ENCODE measurements at places on chromosomes 12 and 14.

GRCh38 chr12:55226523-55226922, 5.7 kb downstream of the OR10A7 start:
- no peak for DNase-seq

- DNase-seq = no peak
Measured at GRCh38 chr12:89501793-89502192, 22.8 kb downstream of the GALNT4 start.

GRCh38 chr14:74824997-74825396, 50.9 kb downstream of the PROX2 start:
- peak; percentile 26 for DNase-seq

GRCh38 chr14:51357250-51357649, 117.2 kb downstream of the TMX1 start:
- DNase-seq = no peak

- DNase-seq = peak; percentile 3
Measured at GRCh38 chr12:64900540-64900939, 76.1 kb downstream of the TBC1D30 start.

DNA sequence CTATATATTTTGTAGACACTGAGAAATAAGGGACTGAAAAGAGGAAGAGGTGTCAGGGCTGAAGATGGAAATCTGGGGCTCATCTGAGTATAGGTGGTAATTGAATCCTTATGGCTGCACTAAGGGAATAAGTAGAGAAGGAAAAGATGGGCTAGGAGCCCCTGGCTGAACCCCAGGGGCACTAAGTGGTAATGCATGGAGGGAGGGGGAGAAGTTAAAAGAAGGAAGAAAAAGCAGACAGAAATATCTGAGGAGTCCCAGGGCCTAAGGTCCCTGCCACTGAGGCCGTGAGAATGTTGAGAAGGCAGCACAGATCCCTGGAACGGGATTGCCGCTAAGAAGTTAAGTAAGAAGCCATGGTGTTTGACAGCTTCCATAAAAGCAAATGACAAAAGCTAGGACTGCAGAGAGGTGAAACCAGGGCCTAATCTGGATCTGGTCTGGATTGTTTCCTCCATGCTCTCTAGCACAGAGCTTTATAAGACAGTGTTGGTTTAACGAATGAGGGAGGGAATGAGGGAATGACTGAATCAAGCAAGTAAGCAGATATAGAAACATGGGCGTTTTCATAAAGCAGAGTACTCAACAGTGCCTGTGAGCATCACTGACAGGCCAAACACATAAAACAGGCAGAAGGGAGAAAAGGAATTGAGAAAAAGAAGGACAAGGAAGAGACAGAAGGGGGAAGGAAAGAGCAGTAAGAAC, 92.9 kb downstream of the HMGA2 start:
- DNase-seq = no peak

DNA sequence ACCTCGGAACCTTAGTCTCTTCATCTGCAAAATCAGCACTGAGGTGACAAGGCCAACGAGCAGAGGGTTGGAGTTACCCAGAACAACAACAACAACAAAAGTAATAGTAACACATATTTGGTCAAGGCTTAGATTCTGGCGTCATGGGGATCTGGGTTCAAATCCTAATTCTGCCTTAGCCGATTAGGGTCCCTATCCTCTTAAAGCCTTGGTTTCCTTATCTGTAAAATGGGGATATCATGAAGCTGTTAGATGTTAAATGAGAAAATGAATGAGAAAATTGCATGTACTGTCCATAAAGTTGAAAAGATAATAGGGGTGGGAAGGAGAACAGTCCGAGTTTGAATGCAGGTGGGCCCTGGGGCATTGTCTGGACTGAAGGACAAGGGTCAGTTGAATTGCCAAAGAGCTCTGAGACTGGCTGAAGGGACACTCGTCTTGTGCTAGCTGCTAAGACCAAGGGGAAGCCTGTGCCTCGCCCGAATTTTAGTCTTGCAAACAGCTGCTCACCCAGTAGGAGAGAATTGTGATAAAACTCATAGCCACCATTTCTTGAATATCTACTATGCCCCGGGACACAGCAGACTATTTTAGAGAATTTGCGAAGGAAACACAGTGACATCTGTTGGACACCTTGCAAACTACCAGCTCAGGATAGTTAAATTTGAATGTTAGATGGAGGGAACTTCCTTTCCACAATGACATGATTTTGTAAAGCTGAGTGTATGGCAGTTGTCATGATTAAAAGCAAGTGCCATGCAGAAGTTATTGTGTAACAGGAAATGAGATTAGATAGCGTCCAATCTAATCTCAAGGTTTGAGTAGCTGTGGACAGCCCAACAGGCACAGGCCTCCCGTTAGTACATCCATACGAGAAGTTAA, 6.8 kb upstream of the HNF1A start:
- no peak for DNase-seq

DNA sequence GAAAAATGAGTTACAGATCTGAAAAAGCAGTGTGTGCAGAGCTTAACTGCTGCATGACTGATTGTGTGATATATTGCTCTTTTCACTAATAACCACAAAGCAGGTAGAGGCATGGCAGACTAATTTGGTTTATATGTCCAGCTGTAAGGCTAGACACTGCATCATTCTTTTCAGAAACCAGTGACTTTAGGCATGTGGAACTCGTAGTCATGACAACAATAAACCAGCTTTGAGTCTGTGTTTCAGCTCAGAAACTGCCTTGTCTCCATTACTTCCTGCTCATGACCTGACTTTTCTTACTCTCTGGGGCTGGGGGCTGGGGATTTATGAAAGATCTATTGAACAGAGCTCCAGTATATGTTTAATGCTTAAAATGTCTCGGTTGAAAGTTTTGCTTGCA, 146.8 kb upstream of the LRIG3 start:
- DNase-seq = peak; percentile 27

DNA sequence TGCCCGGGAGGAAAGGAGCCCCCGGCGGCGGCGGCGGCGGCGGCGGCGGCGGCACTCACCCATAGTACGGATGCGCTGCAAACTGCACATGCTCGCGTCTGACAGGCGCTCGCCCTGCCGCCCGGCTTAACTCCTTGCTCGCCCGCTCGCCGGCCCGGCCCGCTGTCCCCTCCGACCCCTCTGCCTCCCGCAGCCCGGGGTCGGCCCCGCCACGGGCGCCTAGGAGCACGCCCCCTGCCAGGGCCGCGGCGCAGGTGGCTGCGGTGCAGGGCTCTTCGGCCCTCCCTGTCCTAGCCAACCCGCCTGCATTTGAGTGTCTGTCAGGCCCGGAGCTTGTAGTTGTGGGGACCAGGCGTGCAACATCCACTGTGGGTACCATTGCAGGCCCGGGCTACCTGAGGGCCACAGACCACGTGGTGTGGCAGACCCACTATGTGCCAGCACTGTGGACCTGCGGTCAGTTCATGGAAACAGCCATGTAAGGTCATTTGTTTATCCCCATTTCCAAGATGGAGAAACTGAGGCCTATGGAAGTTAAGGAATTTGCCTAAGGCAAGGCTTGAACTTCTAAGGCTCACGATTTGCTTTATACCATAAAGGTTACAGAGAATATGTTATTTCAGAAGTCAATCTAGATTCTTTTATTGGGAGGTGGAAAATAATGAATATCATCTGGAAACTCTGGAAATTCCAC, 17.6 kb upstream of the PLEKHH1 start:
- DNase-seq = no peak

DNA sequence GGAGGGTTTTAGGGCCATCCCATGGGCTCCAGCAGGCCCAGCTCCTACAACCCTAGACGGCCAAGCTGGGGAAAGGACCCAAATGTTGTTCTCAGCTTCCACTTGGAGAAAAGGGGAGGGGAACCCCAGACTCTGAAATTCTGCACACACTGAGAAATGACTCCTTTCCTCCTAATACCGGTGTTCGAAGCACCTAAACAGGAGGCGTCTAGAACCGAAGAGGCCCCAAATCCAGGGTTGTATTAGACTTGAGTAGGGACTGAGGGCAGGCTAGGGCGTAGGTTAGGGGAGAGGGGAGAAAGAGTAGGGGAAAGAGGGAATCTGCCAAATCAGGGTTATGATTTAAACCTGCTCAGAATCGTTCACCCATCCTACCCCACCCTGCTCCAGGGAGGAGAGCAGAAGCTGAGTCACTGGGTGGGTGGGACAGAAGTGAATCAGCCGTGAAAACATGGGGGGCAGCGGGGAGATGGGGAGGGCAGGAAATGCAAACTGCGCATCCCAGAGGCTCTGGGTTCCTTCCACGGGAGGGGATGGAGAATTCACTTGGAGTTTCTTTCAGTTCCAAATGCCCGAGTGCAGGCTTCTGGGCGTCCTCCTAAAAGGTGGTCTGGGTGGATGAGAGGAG, 1.0 kb downstream of the IGFBP6 start:
- DNase-seq = no peak

- no peak for DNase-seq
Measured at GRCh38 chr12:77377116-77377515, 311.7 kb upstream of the E2F7 start.

- DNase-seq = no peak
Measured at GRCh38 chr12:129887101-129887500, 16.7 kb downstream of the TMEM132D start.

GRCh38 chr12:5798242-5799015, 146.6 kb downstream of the ANO2 start:
- DNase-seq = no peak

DNA sequence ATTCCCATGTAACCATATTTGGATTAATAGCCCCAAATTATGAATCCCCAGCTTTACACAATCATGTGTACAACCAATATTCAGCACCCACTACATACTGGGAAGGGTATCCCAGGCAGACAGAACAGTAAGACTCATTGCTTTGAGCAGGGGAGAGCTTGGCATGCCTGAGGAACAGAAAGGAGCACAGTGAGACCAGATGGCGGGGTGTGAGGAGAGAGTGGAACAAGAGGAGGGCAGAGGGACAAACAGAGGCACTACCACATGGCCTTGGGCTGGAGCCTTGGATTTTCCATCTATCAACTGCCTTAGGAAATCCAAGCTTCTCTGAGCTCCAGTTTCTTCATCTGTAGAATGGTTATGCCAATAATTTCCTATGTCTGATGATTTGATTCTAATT, 3.8 kb downstream of the DGKA start:
- no peak for DNase-seq

- DNase-seq = no peak
Measured at GRCh38 chr14:79583738-79584408, 627.4 kb downstream of the DIO2 start.

DNA sequence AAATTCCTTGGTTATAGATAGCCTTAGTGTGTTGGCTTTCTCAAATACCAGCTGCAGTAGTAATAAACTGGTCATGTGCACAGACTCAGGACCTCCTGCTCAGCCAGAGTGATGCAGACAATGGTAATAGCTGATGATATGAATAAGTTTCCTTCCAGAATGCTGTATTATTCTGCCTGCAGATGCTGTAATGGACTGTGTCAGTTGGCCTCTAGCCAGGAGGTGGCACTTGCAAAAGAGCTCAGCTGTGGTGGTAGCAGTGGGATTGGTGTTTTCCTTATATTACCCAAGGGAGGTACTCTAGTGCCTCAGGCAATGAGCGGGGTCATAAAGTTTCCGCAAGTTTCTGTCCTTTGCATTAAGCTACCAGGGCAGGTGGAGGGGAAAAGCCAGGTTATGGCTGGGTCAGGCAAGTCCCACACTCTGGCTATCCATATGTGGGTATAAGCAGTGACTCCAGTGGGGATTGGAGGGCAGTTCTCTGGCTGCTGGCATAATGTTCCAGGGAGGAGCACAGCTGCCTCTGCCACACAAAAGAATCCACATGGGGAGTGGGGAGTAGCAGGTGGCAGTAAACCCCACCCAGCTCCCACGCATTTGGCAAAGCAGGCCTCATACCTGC, 14.0 kb upstream of the MUCL1 start:
- no peak for DNase-seq

- no peak for DNase-seq
Measured at GRCh38 chr12:55658635-55659391, 22.1 kb downstream of the OR10P1 start.

DNA sequence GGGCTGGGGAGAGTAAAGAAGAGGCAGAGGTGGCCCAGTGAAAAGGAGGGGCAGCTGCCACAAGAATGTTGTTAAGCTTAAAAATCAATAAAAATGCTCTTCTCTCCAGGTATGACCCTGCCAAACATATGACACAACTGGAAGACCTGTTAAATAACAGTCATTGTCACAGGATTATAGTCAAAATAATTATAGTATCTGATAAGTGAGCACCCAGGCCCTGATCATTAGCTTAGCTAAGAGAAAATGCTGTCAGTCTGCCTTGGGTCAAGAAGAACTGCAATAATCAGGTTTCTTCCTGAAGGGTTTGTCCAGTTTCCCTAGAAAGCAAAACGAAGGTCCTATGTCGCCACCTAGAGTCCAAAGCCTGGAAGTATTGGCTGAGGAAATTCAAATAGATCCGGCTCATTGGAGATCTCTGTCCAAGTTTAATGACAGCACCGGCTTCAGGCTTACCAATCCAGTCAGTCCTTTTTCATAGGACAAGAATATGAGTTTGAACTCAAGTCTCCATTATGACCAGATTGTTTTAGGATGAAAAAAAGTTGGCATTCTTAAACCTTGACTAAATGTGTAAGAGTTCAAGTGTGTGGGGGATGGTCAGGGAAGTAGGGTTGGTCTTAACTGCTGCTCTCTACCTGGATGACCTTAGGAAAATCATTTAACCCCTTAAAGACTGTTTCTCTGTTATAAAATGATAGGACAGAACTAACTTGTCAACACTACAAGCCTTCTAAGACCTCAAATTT, 22.5 kb upstream of the NKX2-8 start:
- DNase-seq = peak; percentile 41

DNA sequence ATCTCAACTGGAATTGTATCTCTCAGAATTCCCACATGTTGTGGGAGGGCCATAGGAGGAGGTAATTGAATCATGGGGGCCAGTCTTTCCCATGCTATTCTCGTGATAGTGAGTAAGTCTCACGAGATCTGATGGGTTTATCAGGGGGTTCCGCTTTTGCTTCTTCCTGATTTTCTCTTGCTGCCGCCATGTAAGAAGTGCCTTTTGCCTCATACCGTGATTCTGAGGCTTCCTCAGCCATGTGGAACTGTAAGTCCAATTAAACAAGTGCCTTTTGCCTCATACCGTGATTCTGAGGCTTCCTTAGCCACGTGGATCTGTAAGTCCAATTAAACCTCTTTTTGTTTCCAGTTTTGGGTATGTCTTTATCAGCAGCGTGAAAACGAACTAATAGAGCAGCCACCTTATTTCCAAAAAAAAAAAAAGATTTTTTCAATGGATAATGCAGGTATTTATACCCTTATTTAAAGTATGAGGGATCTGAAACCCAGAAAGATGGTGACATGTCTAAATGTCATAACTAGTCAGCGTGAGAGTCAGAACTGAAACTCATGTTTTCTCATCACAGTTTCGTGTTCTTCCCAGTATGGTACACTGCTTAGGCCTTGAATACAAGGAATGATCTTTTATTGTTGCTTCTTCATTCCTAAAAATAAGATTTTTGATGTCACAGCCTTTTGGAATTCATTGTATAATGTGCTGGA, 89.6 kb downstream of the ERC1 start:
- DNase-seq = no peak

GRCh38 chr14:47273939-47274338, 401.5 kb downstream of the MDGA2 start:
- DNase-seq = no peak

Measured in epithelial cell of proximal tubule (primary cell).